Articular chondrocyte of knee joint (primary cell): ENCODE measurements at places on chromosomes 1 and 21. TPM values are rescaled to one million over a fixed set of nuclear protein-coding genes. Genes with fewer than 3 reads are reported as not detected.

Gene CAPZA1
- 266 and 317 TPM in 2 replicates for total RNA-seq

Gene LCE4A
- not detected in 2 replicates for total RNA-seq

Gene DYRK3
- 45.1 and 46.4 TPM in 2 replicates for total RNA-seq

Gene E2F2
- 1.2 and 2.6 TPM in 2 replicates for total RNA-seq

Gene C1orf210
- total RNA-seq = not detected in 2 replicates

Gene CAMSAP2
- 51.9 and 53.3 TPM in 2 replicates for total RNA-seq
